ENCODE measurements at places on chromosomes 16 and 17.
A peak's percentile ranks its signal among the peaks of the same experiment; 100 is the strongest.

- ATAC-seq: no peak
Observed at GRCh38 chr17:42683407-42684034, 1.2 kb downstream of the CNTNAP1 start.

GRCh38 chr17:45335721-45336120 lies 18.9 kb upstream of the MAP3K14 start:
- no peak for ATAC-seq

GRCh38 chr17:63646488-63646806 lies 24.2 kb downstream of the MAP3K3 start:
- peak; percentile 93 for ATAC-seq

DNA sequence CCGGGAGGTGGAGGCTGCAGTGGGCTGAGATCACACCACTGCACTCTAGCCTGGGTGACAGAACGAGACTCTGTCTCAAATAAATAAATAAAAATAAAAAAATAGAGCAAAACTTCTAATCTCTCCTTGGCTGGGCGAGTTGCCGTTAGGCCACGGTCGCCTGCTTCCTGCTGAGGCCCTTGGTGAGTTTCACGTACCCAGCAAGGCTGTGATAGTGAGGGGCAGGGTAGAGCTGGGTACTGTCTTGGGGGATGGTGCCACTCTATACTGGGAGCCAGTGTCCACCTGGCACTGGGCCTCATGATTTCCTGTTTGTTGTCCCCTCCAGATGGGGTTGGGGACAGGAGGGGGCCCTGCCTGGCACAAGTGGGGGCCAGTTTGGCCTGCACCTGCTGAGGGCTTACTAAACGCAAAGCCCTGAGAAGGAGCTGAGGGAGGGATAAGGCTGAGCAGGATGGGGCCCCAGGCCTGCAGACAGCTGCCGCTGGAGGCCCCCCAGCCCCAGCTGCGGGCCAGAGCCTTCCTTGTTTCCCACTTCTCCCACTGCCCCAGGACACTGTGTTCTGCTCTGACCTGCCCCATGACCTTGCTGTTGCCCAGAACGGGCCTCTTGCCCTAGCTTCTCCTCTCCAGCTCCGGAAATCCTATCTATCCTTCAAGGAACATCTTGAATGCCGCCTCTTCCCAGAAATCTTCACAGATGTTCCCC lies 25.4 kb downstream of the GJD3 start:
- no peak for ATAC-seq

- ATAC-seq: no peak
Observed at GRCh38 chr16:30747331-30747730, 894 bp upstream of the PHKG2 start.

DNA sequence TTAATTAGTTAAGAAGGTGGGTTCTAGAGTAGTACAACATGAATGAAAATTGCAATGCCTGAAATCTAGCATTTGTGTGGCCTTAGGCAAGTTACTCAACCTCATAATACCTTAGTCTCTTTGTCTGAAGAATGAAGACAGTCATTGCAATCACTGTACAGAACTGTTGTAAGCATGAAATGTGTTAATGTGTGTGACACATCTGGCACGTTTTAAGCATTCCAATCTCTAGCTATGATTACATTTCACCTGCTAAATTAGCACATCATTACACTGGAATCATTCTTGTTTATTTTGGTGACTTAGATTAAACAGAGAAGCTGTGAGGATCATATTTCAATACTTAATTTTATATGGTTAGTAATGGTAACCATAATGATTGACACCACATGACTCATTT lies 629.7 kb upstream of the KIF2B start:
- ATAC-seq: no peak

GRCh38 chr17:58660621-58661020 lies 31.2 kb downstream of the TEX14 start:
- no peak for ATAC-seq

GRCh38 chr17:29165800-29166506 lies 14.2 kb downstream of the MYO18A start:
- no peak for ATAC-seq

DNA sequence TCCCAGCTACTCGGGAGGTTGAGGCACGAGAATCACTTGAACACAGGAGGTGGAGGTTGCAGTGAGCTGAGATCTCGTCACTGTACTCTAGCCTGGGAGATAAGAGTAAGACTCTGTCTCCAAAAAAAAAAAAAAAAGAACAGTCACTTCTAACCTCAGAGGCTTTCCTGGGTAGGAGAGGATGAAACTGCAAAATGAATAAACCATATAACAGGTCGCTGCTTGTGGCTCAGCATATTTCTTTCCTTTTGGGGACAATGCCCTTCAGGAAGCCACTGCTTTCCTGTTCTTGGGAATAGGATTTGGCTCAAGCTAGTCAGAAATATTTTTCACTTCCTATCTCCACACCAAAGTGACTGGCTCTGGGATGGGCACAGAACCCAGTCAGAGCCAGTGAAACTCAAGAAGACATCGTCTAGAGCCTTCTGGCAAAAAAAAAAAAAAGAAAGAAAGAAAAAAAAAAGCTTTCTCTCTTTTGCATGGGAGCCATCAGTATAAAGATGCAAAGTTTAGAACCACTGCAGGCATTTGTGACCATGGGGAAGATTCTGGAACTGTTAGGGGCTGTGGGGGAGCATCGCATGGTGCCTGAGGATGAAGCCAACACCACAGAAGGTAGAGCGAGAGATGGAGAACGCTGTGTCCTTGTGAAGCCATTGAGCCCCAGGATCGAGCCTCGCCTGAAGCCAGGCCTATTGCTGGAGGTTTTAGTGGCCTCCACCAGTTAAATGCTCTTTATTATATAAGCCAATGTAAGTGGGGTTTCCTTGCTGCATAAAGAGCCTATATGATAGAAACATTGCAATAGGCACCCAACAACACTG lies 71.8 kb upstream of the MRTFB start:
- no peak for ATAC-seq

- no peak for ATAC-seq
Observed at GRCh38 chr17:43403846-43404245, 5.1 kb downstream of the ARL4D start.

- ATAC-seq: no peak
Observed at GRCh38 chr17:43547659-43548256, 1.6 kb upstream of the ETV4 start.

DNA sequence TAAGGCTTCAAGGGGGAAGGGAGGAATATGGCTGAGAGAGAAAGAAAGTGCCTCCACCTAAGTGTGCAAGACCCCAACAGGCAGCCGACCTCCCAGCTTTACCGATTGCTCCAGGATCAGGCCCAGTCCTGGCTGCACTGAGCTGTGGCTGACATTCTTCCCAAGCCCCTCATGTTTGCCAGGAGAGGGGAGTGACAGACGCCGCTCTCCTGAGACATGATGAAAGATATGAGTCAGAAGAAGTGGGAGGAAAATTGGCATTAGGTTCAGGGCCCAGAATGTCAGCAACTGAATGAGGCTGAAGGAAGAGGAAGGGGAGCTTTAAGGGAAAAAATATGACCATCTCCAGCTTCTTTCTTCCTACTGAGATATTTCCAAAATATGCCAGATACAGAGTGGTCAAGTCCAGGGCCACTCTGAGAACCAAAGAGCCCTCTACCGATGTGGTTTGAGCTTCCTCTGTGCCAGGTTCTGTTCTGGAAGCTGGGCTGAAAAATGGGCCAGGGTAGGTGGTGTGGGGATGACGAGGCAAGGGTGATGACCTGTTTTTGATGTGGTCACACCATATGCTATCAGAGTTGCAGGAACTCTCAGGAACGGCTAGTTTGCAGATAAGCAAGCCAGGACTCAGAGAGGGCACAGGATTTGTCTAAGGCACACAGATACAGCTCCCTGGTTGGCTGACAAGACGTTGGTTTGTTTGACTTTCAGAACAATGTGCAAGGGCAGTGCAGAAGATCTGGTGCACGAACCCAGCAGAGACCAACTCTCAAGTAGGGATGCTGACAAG lies 176.7 kb downstream of the SOX9 start:
- ATAC-seq: no peak

DNA sequence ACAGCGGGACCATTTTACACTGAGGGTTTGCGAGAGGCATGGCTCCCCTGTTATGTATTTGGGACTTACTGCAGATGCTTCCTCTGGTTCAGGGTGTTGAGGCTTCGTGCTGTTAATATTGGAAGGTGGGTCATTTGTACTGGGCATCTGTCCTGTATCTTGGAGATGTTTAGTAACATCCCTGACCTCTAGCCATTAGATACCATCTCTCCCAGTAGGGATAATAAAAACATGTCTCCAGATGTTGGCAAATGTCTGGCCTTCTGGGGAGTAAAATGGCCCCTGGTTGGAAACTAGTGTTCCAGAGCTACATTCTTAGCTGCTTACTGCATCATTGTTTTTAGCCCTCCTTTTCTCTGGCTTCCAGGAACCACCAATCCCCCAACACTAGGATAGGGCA lies 388.0 kb downstream of the WWOX start:
- no peak for ATAC-seq

GRCh38 chr16:35706901-35707300 lies 2247.5 kb downstream of the TP53TG3F start:
- ATAC-seq: no peak

DNA sequence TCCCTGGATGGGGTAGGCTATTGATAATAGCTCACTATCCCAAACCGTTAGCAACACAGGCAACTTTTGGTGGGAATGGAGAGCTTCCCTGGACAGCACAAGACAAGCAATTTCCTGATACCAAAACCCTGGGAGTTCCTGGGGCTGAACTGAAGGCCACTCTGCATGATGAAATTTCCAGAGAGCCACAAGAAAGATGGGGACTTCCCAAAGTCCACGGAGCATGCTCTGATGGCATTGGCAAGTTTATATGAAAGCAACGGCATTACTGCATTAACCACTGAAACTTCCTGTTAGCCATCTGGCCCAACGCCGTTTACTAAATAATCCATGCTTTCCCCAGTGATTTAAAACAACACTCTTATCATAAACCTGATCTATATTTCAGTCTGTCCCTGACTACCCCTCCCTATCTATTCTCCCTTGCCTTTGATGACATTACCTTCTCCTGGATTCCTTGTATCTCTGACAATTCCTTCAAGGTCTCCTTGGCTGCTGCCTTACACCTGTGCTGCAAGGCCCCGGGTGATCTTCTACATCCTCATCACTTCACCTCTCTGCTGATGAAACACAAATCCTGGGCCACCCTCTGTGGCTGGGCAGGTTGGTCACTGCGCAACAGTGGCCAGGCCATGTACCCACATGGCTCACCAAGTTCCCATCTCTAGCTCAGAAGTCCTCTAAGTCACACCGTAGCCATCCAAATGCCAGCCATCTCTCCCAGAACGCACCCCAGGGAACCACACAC lies 108.5 kb upstream of the RCVRN start:
- ATAC-seq: no peak

DNA sequence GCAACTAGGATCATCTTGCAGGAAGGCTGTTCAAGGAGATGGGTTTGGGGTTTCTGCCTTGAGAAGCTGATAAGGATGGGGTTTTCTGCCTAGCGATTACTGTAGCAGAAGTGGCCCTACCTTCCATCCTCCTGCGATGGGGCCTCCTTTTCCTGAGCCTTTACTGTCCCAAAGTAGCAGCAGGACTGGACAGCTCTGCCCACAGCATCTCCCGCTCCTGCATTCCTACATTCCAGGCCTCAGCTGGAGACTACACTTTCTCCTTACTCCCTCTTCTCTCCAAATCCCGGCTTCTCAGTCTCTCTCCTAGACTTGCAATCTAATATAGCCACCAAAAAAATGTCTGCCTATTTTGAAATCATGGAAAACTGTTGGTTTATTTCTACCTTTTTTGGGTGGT lies 355.4 kb downstream of the CA10 start:
- ATAC-seq: no peak

DNA sequence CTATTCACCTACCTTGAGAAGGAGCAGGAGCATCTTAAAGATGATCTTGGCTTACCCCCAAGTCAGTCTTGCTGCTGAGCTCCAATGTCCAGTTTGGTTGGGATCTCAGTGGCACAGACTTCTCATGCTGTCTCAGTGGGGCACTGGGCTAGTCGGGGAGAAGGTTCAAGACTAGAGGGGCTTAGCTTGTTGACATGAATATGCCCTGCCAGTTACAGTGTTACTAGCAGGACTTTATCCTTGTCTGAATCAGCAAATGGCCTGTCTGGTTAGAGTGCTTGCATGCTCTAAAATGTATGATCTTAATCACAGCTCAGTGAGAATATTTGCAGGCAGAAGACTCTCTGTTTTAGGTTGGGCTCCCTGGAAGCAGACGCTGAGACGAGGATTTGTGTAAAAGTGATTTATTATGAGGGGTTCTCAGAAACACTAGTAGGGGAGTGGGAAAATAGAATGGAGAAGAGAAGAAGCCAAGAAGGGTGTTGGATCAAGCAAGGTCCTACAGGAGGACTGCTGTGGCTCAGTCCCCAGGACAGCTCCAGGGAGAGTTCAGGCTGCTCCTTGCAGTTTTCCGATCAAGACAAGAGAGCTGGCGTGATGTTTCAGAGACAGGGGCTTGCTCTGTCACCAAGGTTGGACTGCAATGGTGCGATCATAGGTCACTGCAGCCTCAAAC lies 150.4 kb upstream of the HS3ST2 start:
- no peak for ATAC-seq

GRCh38 chr17:50079334-50080095 lies 15.6 kb upstream of the PDK2 start:
- ATAC-seq: peak; percentile 19

GRCh38 chr17:59434429-59434828 lies 103.0 kb downstream of the YPEL2 start:
- no peak for ATAC-seq

DNA sequence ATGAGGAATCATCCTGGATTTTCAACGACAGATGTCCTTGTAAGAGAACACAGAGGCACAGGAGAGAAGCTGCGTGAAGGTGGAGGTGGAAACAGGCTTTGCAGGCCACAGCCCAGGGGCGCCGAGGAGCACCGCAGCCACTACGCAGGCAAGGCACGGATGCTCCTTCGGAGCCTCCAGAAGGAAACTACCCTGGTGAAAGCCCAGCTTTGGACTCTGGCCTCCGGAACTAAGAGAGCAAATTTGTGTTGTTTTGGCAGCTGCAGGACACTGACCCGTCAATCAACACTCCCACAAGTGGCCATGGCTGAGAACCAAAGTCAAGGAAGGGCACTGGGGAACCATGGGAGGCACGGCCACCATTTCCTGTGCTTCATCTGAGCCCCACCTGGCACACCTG lies 3.4 kb downstream of the ARL16 start:
- no peak for ATAC-seq

GRCh38 chr17:71986886-71987285 lies 133.9 kb upstream of the SOX9 start:
- no peak for ATAC-seq

- ATAC-seq: peak; percentile 39
Observed at GRCh38 chr17:74176546-74177001, 26.9 kb upstream of the RPL38 start.

GRCh38 chr17:74089869-74090464 lies 113.5 kb upstream of the RPL38 start:
- ATAC-seq: no peak

- no peak for ATAC-seq
Observed at GRCh38 chr16:554297-554621, 5.9 kb upstream of the PRR35 start.

DNA sequence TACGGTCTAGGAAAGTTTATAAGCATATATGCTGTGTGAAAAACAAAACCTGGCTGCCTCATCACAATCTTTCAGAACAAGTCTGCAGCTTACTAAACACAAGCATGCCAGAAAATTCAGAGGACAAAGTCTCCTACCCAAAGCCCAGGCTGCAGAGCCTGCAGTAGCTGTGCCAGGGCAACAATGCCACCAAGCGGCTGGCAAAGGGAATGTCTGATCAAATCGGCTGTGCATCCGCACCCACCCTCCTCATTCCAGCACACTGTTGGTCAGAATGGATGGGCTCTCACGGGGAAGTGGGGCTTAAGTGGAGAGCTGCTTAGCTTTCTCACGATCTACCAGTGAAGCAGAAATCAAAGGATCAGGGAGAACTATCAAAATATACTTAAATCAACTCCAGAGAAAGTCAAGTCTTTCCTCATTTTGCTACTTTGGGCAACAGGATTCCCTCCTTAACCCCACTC lies 73.5 kb downstream of the CYTH1 start:
- ATAC-seq: peak; percentile 70
